ENCODE measurements at places on chromosomes 3 and 15.

GRCh38 chr15:90561344-90562244 is 31.9 kb downstream of the CRTC3 start:
- peak; percentile 26 for DNase-seq

DNA sequence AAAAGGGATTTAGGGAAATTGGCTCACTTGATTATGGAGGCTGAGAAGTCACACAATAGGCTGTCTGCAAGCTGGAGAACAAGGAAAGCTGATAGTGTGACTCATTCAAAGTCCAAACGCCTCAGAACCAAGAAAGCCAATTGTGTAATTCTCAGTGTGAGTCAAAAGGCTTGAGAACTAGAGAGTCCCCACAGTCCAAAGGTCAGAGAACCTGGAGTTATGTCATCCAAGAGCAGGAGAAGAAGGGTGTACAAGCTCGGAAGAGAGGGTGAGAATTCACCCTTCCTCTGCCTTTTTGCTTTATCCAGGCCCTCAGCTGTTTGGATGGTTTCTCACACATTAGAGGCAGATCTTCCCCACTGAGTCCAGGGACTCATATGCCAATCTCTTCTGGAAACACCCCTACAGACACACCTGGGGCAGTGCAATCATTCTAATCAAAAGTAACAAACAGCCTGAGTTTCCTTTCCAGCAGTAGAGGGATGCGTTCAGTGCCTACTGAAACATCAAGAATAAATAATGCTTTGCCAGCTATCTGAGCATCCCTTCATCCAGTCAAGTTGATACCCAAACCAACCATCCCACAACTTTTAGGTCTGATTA is 271.5 kb downstream of the SATB1 start:
- DNase-seq = no peak

- no peak for DNase-seq
These were observed 475.0 kb upstream of the CBLB start for GRCh38 chr3:106343811-106344210.

DNA sequence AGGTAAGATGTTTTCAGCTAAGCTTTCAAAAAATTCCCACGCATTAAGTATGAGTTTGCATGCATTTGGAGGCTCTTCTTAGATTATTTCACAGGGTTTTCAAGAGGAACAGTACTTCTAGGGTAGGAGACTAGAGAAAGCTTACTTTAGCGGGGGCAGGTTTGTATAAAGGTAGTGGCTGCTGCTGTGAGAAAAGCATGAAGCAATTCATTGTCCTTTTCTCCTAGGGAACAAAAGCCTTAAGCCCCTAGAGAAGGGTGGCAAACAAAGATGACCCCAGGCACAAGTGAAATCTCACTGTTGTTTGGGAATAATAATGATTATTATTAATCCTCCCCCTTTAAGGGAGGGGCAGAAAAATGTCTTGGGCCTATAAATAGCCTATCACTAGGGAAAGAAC is 310.7 kb downstream of the DIPK2A start:
- no peak for DNase-seq

DNA sequence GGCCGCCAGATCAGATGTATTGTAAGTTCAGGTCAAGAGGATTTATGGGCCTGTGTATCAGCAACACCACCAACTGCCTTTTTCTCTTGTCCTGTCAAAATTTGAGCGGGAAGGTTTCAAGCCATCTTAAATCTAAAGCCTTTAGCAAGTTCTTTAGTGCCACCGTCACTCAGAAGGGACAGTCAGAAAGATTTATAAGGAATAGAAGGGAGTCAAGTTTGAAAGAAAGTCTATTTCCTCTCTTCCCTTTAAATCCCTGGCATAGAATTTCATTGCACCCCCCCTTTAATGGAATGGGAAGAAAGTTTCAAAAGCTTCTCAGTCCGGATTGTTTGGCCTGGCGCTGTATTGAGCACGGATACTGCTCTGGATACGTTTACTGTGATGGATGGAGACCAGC is 359.4 kb downstream of the FEZF2 start:
- DNase-seq = no peak

DNA sequence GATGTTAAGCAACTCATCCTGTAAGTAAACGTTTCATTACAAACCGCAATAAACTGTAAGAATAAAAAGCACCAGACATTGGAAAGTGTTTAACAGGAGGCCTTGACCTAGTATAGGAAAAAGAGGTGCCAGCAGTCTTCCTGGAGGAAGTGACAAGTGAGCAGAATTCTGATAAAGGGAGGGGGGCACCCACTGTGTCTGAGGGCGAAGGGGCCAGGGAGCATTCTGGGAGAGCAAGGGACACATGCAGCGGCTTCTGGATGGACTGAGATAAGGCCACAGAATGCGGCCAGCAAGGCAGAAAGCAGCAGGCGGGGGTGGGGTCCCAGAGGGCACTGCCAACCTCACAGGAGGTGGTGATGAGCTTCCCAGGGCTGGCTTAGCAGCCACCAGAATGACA is 80.2 kb downstream of the MTHFS start:
- DNase-seq = no peak

DNA sequence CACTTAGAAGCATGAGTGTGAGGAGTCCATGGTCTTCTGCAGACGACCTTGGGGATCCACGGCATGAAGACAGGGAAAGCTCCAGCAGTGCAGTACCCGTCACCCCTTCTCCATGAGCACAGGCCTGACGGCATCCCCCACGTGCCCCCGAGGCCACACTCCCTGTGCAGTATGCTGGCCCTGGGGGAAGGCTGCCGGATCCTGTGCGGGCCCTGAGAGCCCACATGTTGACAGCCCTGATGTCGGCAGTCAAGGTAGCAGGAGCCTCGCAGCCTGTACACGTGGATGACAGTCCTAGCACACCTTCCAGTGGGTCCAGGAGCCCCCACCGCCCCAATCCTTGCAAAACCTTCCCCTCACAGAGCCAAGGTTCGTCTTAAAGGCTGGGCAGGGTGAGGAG is 195.3 kb downstream of the ATP10A start:
- no peak for DNase-seq

DNA sequence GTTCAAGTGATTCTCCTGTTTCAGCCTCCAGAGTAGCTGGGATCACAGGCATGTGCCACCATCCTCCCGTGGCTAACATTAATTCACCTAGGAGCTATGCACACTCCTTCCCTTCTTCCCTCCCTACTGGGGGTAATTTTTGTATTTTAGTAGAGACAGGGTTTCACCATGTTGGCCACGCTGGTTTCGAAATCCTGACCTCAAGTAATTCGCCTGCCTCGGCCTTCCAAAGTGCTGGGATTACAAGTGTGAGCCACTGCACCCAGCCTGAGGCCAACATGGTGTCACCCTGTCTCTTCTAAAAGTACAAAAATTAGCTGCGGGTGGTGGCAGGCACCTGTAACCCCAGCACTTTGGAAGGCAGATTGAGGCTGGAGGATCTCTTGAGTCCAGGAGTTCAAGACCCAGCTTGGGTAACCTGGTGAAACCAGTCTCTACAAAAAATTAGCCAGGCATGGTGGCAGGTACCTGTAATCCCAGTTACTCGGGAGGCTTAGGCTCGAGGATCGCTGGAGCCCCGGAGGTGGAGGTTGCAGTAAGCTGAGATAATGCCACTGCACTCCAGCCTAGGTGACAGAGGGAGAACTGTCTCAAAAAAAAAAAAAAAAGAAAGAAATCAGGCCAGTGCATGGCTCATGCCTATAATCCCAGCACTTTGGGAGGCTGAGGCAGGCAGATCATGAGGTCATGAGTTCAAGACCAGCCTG is 6.1 kb downstream of the RNU5B-1 start:
- no peak for DNase-seq

GRCh38 chr3:183490653-183491052 is 62.2 kb upstream of the MCF2L2 start:
- no peak for DNase-seq

Data from activated CD4-positive, alpha-beta T cell treated with anti-CD3 and anti-CD28 coated beads, Interleukin-10, Interleukin-2, amounts not matched to agents 100 ng/mL and 50 ng/mL, durations not matched to agents 16 hours and 8 hours (primary cell).